Substantia nigra (tissue), 51 donors: ENCODE measurements at places on chromosomes 3 and 15.

- DNase-seq = no peak
Observed at GRCh38 chr3:126360714-126361060, 3.5 kb upstream of the KLF15 start.

GRCh38 chr3:123320221-123320620, 118.5 kb downstream of the SEC22A start:
- no peak for DNase-seq

DNA sequence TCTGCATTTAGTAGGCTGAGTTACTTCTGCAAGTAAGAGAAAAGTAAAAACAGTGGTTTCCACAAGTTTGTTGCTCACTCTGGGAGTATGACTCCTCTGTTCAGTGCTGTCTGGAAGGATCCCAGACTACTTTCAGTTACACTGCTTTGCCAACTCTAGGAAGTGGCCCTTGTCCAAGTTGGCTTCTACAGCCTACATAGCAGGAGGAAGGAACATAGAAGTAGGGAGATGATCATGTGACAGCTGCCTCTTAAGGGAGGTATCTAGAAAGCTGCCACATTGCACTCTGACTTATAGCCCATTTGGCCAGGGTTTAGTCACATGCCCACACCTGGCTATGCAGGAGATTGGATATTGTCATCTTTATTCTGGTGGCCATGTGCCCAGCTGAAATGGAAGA, 298.1 kb downstream of the NSUN3 start:
- no peak for DNase-seq

GRCh38 chr3:119643528-119643927, 16.9 kb downstream of the POPDC2 start:
- DNase-seq = no peak

DNA sequence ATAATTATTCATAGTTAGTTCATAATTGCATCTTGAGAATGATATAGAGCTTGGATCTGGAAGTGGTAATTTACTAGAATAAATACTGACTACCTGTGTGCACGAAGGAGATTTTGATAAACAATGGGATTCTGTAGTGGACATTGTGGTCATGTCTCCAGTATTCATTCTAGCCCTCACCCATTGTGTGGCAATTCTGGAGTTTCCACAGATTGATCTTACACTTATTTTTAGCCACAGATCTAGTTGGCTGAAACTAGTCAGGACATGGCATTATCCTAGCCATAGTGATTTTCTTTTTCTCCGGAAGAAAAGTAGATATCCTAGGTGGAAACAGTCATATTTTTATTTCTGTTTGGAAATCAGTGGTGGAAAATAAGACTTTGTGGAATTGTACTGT, 833.1 kb downstream of the NAALADL2 start:
- DNase-seq = no peak

GRCh38 chr3:120693439-120694171, 11.6 kb upstream of the HGD start:
- no peak for DNase-seq

GRCh38 chr3:127770671-127771355, 51.5 kb downstream of the MGLL start:
- DNase-seq = no peak

DNA sequence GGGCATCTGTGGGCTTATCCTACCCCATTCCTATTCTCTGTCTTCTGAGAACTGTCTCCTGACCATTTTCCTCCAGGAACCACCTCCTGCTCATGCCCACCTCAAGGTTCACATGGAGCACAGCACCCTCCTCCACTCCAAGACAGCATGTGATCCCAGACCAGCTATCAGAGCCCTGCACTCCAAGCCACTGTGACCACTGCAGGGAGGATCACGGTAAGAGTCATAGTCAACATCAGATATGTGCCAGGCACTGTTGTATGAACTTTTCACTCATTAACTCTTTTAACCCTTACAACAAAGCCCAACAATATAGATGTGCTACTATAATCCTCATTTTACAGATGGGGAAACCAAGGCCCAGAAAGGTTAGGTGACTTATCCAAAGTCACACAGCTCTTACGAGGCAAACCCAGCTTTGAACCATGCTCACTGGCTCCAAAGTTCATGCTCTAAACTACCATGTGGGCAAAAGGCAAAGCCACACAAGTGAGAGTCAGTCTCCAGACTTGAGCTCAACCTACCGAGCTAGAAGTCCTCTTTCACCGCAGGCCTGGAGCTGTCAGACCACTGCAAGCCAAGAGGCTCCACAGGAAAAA, 115.1 kb upstream of the IQSEC1 start:
- no peak for DNase-seq

- no peak for DNase-seq
Observed at GRCh38 chr15:36373550-36373949, 205.9 kb upstream of the CDIN1 start.

GRCh38 chr15:33293713-33294334, 16.9 kb upstream of the RYR3 start:
- no peak for DNase-seq

DNA sequence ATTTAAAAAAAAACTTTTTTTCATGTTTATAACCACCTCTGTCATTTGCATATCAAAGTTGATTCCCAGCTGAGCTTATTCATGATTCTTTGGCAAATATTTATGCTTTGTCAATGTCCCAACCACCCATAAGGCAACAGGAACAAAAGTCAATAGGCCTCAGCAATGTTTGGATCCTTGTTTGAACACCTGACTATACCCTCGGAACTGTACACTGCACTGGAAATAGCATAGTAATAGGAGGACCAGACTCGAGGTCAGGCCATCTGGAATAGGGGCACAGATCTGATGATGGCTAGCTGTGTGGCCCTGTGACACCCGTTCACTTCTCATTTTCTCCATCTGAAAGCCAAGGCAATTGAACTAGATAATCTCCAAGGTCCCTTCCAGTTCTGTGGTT, 301.7 kb upstream of the ATP11B start:
- no peak for DNase-seq
